ENCODE measurements at places on chromosomes 16 and 17.

DNA sequence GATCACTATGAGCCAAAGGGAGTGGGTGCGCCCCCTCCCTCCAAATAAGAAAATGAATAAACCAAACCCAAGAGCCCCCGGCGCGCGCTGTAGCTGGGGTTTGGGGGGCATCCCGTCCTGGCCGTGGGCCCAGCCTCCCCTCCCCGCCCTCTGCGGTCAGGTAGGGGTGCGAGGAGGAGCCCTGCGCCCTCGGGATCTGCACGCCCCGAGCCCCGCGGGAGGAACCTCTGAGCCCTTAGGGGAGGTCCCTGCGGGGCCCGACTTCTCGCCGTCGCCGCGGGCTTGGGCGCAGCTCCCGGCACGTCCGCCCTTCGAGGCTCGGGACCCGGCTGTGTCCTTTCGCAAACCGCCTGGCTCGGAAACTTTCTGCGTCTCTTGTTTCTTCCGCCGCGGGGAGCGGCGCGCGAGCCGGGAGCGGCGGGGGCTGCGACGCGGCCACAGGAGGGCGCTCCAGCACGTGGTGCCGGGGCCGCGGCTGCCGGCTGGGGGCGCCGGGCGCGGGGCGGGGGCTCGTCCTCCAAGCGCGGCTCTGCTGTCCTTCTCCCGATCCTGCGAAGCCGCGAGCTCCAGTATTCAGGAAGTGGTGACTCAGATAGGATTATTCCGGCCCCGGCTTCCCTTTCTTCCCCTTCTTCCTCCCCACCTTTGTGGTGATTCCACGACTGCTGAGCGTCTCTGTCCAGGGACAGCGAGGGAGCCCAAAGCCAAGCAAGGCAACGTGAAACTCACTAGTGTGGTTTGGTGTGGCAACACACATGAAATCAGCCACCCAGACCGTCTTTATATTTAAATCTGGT, 1.6 kb downstream of the PITPNC1 start:
- peak; percentile 54 for DNase-seq

GRCh38 chr17:1785930-1786329, 24.1 kb downstream of the SERPINF1 start:
- DNase-seq, result no peak

DNA sequence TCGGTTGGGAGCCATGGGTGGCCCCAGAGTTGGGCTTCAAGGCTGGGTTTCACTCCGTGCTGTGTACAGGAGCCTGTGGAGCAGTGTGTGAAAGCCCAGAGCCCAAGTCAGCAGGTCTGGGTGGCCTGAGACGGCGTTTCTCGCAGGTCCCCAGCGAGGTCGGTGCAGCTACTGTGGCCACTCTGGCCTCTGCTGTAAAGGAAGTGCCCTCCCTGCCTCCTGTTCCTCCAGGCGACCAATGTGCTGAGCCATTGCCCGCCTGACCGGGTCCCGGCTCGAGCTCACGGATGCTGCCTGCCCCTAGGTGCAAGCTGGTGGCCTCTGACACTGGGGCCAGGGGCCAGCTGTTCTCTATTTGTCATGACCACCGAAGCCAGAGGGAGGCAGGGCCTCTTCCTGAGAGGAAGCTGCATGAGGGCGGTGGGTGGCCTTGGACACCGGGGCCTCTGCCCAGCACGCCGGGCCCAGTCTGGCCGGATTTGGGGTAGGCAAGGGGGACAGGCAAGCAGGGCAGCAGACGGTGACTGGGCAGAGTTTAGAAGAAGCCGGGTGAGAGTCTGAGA, 170.9 kb downstream of the IRF8 start:
- DNase-seq, result no peak

GRCh38 chr16:28981517-28981916, 3.3 kb upstream of the LAT start:
- DNase-seq, result no peak

GRCh38 chr17:75489511-75489955, 25.8 kb downstream of the CASKIN2 start:
- DNase-seq, result no peak

DNA sequence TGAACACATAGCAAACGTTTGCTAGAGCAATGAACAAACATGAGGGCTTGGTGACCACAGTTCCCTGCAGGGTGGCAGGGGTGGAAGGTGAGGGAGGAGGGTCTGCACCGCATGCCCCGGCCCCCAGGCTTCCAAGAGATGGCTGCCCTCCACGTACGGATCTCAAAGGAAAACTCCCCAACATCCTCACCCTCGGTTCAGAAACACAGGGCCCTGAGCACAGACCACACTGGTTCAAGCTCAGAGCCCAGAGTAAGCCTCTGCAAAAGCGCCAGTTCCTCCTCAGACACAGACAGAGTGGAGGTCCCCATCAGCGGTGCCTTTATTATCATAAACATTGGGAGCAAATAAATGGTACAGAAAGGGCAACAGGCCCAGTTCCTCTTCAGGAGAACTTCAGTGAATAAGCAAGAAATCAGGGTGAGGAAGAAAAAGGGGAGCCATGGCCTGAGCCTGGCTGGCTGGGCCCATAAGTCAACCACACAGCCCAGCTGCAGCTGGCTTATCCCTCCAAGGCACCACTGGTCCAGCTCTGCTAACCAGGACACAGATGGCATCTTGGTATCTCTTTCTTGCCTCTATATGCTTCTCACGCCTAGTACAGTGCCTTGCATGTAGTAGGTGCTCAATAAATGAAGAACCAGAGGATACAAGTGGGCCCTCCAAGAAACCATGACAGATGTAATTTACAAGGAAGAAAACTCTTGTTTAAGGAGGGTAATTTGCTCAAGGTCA, 11.0 kb downstream of the MPO start:
- DNase-seq, result no peak

DNA sequence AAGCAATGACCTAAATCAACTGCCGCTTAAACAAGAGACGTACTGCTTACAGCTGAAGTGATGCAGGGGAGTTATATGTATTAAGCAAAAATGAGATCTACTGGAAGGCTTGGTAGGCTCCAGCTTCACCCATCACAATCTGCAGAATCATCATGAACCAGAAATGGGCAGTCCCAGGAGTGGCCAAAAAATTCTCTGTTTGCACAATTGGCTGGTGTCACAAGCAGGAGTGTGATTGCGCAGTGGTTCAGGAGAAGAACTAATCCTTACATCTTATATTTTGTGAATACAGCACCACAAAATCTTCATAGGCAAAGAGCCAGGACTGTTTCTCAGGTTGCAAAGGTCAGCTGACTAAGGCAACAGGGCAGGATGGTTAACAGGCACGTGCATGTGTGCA, 75.9 kb downstream of the CES1 start:
- no peak for DNase-seq

- no peak for DNase-seq
Observed at GRCh38 chr16:48091117-48091516, 64.7 kb downstream of the ABCC12 start.

DNA sequence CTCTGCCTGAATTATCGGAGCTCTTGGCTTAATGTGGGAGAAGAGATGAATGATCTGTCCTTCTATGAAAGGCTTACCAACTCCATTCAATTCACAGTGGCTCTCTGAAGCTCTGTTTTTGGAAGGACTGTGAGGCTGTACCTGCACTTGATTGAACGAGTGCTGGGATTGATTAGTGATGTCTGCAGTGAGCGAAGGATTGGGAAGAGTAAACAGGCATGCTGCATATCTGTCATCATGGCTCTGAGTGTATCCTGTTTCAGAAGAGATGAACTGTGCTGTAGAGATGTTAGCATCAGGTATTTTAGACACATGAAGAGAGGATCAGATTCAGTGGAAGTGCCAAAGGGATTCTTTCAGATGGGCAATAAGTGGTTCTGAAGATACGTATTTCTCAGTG, 564.0 kb downstream of the MAF start:
- DNase-seq, result no peak

- no peak for DNase-seq
Observed at GRCh38 chr16:83200005-83200779, 573.4 kb downstream of the CDH13 start.

GRCh38 chr17:38551121-38551520, 54.6 kb downstream of the SRCIN1 start:
- DNase-seq, result no peak

DNA sequence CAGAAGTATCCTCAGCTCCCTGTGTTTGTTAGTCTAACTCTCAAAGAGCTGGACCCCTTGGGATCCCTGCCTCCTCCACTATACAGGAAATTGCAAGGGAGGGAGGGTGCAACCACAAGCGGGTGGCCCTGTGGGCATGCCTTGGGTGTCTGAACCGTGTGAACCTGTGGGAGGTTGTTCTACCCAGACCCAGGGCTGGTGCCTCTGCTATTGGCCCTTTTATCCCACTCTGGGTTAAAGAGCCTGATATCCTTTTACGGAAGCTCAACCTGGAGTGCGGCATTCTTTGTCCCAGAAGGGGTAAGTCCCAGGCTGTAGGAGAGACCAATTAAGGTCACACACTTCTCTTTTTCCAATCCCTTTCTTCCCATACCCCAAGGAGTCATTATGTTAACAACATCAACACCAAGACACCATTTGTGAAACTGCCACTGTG, 53.4 kb downstream of the ARSG start:
- peak; percentile 23 for DNase-seq

GRCh38 chr17:82400830-82401229, 17.3 kb upstream of the HEXD start:
- no peak for DNase-seq

DNA sequence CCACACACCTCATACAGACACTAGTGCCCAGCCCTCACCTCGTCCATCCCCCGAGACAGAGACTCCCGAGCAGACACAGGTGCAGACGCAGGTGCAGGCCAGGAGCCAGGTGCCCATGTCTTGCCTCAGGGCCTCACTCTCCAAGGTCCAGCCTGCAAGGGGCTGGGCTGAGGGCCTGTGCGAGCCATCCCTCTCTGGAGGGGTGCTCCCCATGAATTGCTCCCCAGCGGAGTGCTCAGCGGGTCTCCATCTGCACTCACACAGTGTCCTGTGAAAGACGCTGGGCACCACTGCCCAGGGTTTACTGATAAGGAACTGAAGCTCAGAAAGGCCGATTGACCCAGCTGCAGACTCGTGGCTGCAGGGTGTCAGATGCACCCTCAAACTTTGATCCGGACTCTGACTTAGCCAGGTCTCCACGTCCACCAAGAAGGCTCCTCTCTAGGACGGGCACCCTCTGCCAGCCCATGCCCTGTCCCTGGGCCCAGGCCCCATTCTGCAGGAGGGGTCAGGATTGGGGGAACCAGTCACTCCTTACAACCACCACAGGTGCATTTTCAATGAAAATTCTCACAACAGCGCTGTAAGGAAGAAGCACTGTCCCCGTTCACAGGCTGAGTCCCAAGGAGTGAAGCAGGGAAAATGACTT, 16.9 kb downstream of the POLR3K start:
- DNase-seq, result no peak

- no peak for DNase-seq
Observed at GRCh38 chr17:55254375-55254774, 10.4 kb upstream of the HLF start.

- no peak for DNase-seq
Observed at GRCh38 chr16:17193566-17194100, 277.1 kb downstream of the XYLT1 start.

DNA sequence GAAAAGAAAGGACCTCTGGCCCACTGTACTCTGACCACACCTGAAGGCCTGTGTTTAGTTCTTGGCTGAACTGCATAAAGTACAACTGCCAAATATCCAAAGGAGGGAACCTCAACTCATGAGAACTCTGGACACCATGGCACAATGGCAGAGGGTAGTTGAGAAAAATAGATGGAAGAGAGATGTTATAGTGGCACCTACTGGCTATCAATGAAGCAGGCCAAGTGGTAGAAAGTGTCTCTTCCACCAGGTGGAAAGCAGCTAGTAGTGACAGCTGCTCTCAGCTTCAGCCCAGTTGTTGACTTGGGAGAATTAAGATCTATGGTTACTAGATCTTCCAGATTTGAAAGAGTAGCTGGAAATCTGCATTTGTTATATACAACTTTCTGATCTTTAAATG, 3.2 kb downstream of the MED31 start:
- no peak for DNase-seq

GRCh38 chr16:67666032-67666551, 458 bp downstream of the ENKD1 start:
- DNase-seq, result no peak

- DNase-seq, result no peak
Observed at GRCh38 chr16:8109510-8110369, 480.6 kb downstream of the TMEM114 start.

DNA sequence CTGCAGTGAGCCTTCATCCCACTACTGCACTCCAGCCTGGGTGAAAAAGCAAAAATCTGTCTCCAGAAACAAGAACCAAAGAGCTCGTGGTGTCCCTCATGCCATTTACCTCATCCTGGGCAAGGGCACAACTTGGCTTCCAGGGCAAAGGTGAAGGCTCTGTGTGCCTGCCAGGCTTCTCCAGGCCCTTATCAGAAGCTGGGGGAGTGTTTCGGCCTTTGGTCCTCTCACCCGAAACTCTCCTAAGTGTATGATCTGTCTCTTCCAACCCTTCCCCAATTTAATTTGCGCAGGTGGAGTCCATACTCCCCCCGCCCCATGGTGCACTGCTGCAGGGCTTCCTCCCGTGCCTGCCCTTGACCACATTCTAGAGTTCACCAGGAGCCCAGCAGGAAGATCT, 1.1 kb downstream of the CES2 start:
- no peak for DNase-seq

GRCh38 chr16:49574826-49575225, 201.2 kb downstream of the C16orf78 start:
- no peak for DNase-seq

DNA sequence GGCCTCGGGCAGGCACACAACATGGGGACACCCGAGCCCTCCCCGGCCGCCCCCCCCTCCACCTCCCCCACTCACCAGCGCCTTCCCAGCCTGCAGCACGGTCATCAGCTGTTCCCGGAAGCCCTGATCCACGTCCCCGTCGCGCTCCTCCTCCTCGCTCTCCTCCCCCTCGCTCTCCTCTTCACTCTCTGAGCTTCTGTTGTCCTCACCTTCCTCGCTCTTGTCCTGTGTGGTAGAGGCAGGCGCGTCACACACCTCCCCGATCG, 10.3 kb downstream of the MYBBP1A start:
- no peak for DNase-seq

GRCh38 chr16:19380328-19380727, 37.4 kb upstream of the TMC5 start:
- no peak for DNase-seq

- DNase-seq, result no peak
Observed at GRCh38 chr17:57422574-57423164, 166.3 kb downstream of the MSI2 start.

GRCh38 chr17:3845291-3845620, 790 bp downstream of the NCBP3 start:
- DNase-seq, result no peak

- no peak for DNase-seq
Observed at GRCh38 chr17:21476867-21477266, 100.7 kb downstream of the KCNJ12 start.

GRCh38 chr17:57115916-57116315, 30.9 kb downstream of the AKAP1 start:
- DNase-seq, result no peak

GRCh38 chr16:85607796-85608514, 5.2 kb upstream of the GSE1 start:
- no peak for DNase-seq

DNA sequence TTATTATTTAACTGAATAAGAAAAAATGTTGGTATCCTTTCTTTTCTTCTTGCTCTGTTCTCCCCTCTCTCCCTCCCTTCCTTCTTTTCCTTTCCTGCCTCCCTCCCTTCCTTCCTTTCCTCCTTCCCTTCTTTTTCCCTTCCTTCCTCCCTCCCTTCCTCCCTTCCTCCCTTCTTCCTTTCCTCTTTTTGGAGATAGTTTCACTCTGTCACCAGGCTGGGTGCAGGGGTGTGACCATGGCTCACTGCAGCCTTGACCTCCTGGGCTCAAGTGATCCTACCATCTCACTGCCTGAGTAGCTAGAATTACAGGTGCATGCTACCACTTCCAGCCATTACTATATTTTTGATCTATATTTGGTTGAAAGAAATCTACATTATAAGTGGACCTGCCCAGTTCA, 5.7 kb upstream of the RUSF1 start:
- no peak for DNase-seq

Measured in T-helper 22 cell (primary cell).